Brain microvascular endothelial cell (primary cell): ENCODE measurements at places on chromosomes 12 and 14.

GRCh38 chr14:103880348-103881267 lies 33.2 kb upstream of the PPP1R13B start:
- peak; percentile 15 for DNase-seq

GRCh38 chr14:100586403-100587085 lies 673 bp downstream of the BEGAIN start:
- DNase-seq = no peak

DNA sequence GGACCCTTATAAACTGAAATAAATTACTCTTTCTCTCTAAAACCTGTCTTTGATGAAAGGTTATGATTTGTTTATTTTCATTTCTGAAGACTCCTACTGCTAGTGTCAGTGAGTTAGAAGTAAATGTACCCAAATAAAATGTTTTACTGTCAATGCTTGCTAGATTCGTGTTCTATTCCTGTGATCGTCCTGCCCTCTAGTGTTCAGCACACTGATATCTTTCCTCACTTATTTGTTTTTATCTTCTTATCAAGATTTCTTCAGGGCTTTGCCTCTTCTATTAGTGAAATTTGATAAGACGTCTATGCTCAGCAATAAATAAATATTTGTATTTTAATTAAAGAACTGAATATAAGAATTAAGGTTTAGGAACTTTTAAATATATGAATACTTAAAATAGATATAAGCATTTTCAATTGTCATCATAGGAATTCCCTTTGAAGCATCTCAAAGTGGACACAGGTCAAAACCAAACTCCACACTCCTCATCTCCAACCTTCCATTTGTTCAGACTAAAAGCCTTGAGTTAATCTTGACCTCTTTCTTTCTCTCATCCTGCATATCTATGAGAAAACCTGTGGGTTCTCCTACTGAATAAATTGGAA lies 75.8 kb downstream of the C12orf50 start:
- DNase-seq = peak; percentile 47

- no peak for DNase-seq
These were observed 384.7 kb downstream of the ALG10 start for GRCh38 chr12:34406996-34407300.

- no peak for DNase-seq
These were observed 39.2 kb upstream of the DYRK2 start for GRCh38 chr12:67609226-67609870.

DNA sequence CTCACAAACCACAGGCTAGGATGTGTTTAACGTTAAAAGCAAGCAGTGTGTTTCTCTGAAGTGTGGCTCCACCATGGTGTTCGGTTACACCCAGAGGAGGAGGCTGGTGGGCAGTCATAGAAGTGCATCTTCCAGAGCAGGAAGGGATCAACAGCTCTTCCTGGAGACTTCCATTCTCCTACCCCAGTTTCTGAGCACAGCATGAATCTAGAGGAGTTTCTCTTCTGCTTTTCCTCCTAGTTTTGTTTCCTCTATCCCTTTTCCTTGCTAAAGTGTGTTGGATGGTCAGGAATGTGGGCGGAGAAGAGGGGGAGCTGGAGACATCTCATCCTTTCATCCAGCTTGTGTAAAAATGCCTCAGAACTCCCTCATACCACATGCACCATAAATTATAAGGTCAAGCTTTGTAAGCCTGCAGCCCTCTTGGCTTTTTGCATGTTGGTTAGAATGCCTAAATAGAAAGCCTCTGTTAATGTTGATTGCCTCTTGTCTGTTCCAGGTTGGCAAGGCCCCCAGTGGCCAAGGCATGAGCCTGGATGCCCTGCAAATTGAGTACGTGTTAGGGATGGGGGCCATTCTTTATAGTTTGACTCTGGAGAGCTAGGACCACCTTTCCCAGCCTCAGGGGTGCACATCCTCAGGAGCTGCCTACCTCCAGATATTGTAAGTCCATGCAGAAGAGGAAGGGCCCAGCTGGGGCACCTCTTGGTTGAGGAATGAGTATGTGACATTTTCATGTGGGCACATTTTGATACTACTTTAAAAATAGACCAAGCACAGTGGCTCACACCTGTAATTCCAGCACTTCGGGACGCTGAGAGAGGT lies 4.0 kb upstream of the CKAP4 start:
- DNase-seq = no peak

GRCh38 chr14:86575141-86575540 lies 1045.2 kb downstream of the FLRT2 start:
- no peak for DNase-seq

DNA sequence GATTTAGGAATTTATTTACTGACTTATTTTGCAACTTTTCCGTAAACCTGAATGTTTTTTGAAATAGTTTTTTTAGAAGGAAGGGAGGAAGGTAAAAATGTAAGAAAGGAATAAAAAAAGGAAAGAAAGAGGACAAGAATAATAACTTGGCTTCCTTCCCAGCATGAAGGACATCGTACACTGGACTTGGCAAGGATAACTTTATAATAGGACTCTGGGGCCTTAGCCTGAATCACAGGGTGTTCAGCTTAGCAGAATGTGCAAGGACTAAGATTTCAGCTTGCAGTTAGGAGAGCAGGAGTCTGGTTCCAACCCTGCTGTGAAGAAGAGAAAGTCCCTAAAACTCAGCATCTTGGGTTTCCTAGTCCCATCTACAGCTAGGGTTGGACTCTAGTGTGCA lies 1053.3 kb downstream of the VRK1 start:
- no peak for DNase-seq

DNA sequence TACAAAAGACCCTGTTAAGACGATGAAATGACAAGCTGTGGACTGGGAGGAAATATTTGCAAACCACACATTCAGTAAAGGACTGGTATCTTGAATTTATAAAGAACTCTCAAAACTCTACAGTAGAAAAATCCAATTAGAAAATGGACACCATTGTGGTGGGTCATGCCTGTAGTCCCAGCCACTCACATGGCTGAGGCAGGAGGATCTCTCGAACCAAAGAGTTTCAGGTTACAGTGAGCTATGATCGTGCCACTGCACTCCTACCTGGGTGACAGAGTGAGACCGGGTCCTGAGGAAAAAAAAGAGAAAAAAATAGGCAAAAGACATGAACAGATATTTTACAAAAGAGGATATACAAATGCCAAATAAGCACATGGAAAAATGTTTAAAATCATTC lies 41.9 kb downstream of the TTC6 start:
- no peak for DNase-seq

GRCh38 chr12:83896416-83896815 lies 1016.2 kb downstream of the SLC6A15 start:
- no peak for DNase-seq

DNA sequence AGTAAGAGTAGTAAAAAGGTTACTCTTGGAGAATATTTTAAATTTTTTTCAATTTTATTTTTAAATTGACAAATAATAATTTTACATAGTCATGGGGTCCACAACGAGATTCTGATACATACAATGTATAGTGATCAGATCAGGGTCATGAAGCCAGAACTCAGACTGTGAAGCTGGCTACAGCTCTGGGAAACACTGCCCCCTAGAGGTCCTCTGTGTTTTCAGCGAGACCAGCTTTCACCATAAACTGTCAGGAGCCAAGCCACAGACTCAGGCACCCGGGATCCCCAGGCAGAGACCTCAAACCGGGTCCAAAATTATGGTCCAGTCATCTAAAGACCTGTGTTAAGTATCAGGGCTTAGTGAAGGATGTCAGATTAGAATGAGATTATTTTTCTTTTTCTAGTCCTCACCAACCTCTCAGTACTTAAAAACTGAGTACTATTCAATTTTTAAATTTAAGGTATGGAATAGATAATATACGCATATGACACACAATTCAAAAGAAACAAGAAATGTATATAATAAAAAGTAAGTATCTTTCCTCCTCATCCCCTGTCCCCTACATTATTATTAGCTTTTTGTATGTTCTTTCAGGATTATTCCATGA lies 397.1 kb downstream of the MDGA2 start:
- DNase-seq = peak; percentile 45

GRCh38 chr12:11837216-11837934 lies 187.9 kb downstream of the ETV6 start:
- DNase-seq = no peak

GRCh38 chr14:90429754-90430153 lies 32.9 kb downstream of the CALM1 start:
- DNase-seq = no peak

GRCh38 chr14:101246894-101247841 lies 314.1 kb upstream of the DIO3 start:
- no peak for DNase-seq

DNA sequence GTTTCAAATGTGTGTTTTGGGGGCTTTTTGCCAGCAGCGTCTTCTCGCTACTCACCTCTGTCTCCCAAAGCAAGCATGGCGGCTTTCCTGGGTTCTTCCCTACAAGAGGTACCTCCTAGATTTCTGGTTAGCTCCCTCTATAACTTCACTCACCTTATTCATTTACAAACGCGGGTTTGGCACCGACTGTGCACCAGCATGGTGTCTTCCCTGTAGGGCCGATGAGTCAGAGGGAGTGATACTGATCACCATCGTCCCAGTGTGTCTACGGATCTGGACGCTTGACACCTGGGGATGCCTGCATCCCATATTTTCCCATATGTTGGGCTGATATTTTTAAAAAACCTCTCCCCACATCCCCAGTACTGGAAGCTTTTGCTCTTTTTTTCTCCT lies 8.0 kb upstream of the SERPINA12 start:
- DNase-seq = no peak

GRCh38 chr12:104938371-104938770 lies 19.7 kb downstream of the SLC41A2 start:
- DNase-seq = peak; percentile 25

DNA sequence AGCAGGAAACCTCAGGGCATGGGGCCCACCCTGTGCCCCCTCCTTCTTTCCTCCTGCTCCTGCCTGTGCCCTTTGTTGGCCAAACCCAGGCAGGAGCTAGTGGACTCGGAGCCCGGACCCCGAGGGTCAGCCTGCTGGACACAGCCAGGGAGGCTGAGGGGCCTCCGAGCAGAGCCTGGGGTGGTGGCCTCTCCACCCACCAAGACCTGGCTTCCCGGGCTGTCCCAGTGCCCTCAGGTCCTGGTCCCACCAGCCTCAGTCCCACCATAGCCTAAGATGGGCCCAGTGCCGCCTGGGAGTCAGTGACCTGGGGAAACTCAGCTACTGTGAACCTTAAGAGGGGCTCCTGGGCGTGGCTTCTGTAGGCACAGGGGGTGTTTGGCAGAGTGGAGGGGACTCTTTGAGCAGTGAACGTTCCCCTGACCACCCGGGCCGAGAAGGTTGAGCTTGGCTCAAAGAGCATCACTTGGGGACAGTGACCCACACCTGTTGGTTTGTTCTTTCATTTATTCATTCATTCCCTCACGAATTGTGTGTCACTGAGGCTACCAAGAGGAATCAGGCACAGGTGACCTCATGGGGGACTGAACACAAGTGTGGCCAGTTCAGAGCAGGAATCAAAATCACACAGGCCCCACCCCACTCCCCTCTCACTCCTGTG lies 266.1 kb downstream of the ADGRD1 start:
- no peak for DNase-seq

DNA sequence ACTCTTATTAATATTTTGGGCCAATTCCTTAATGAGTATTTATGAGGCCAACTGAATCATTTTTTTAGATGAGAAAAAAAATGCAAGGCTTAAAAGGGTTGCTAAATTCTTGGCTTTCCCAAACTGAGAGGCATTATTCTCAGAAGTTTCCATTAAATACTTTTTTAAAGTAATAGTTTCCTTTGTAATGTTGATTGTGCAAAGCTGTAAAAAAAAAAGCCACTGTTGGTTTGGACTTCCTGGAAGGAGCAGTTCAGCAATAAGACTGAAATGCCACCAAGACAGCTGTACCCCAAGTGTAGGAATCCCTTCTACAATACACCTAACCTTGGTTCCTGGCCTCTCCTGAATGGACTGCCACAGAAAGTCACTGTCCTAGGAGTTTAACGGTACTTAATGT lies 231.3 kb downstream of the MON2 start:
- DNase-seq = no peak

DNA sequence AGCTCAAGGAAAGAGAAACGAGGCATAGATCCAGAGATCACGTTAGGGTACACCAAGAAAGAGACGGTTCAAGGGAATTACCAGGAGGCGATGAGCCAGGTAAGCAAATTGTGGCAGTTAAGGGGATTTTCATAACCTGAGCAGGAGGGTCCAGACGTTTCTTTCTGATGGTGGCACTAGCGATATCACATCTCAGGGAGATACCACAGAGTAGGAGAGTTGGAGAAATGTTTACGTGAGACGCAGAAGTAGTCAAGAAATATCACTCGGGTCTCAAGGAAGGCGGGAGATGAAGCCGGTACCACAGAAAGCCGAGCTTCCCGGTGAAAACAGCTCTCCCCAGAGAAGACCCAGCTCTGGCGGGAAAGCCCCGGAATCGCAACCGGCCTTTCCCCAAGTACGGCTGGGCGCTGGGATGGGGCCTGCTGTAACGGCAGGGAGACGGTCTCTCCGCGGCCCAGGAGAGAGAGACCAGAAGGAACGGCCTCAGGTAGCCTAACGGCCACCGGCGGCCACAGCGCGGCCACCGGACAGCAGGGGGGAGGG lies 485 bp downstream of the SENP1 start:
- peak; percentile 7 for DNase-seq

DNA sequence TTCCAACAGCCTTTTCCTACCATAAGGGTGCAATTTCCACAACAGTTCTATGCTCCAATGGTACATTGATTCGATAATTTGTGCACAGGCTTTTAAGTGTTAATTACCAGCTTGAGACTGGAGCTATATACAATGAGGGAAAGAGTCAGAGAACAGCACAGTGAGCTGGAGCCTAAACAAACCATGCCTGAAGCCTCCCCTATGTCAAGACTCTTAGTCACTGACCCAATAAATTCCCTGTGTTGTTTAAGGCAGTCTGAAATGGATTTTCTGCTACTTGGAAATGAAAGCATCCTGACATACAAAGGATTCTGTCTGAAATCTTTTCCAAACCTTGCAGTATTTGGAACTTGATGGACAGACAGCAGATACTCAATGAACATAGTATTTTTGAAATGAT lies 149.0 kb downstream of the EFCAB11 start:
- DNase-seq = peak; percentile 12

DNA sequence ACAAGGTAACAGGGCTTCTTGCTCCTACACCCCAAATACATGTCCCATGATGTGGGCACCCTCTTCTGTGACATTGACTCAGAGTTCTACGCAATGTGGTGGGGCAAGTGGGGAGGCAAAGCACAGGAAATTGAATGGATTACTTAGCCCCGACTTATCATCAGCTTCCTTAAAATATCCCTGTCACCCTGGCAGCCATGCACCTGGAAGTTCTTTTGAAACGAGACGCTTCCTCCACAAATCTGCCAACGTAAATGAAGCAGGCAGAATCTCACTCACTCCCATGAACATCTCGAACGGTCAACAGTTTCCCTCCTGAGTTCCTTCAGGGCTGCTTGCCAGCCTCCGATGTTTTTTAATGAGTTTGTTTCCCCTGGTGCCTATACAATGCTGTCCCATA lies 33.5 kb downstream of the RNFT2 start:
- no peak for DNase-seq

DNA sequence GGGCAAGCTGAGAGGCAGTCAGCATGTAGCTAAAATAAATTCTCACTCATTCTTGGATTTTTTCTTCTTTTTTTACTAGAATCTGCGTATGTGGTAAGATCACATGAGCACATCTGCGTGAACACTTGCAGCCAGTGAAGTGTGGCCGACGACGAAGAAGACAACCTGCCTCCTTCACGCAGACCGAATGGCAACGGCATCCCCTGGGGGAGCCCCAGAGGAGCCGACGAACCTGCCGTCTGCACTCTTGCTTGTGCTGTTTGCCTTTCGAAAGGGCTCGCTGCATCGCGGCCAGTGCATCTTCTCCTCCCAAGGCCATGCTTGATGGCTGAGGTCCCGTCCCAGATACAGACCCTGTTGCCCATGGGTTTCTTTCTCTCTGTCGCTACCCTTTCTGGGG lies 113.8 kb downstream of the KCNK10 start:
- DNase-seq = no peak

- peak; percentile 17 for DNase-seq
These were observed 396.7 kb upstream of the PDE3A start for GRCh38 chr12:19971361-19972280.
